ENCODE measurements at places on chromosomes 5 and 9.

GRCh38 chr5:41067714-41068568 is 3.2 kb downstream of the MROH2B start:
- DNase-seq: peak; percentile 52

DNA sequence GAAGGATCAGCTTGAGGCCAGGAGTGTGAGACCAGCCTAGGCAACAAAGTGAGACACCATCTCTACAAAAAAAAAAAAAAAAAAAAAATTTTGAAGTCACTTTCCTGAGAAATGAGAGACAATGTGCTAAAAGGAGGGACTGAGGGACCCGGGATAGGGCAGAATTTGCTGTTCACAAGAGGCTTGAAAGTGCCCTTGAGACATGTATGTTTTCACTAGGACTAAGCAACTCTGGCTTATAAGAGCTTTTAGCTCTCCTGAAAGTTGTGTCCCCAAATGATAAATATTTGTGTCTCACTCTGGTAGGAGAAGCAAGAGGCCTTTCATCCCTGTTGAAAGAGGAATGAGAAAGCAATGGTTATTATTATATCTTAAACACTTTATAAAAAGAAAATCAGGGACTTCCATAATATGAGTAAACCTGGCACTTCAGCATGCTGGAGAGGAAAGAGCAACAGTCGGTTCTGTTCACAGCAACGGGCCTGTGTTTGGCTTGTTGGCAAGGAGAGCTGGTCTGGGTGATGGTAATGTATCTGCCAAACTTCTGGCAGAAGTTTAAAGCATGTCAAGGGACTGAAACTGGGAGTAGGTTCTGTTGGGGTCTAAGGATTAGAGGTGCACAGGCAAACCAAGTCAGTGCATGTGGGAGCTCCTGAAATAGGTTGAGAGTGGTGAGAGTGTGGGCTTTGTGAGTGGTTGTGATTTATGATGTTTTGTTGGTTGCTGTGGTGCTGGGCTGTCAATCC is 32.2 kb downstream of the ENTREP1 start:
- DNase-seq: no peak

DNA sequence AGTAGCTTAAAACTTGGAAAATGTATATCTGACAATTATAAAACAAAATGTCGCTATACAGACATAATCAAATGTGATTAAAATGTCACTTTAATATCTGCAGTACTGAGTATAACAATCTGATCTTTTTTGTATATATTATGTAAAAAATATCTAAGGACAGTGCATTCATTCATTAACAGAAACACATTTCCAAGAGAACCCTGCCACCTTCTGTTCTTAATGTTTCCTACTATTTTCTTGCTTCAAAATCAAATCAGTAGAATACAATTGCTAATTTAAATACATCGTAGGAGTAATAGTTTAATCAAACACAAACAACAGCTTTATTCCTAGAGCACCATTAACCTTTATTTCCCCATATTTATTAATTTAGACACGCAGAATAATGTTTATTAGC is 142.6 kb upstream of the ST8SIA4 start:
- no peak for DNase-seq

DNA sequence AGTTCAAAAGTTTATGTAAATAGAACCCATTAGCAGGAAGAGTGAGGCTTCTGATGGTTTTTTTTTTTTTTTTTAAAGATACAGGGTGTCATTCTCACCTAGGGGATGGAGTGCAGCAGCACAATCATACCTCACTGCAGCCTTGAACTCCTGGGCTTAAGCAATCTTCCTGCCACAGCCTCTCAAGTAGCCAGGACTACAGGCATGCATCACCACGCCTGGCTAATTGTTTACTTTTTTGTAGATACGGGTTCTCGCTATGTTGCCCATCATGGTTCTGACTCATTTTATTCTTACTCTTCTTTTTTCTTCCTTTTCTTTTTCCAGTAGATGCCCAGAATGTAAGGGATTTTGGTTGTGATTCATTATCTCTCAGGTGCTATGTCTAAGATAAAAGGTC is 201.1 kb downstream of the NNT start:
- DNase-seq: no peak

GRCh38 chr9:132026932-132027585 is 52.6 kb downstream of the MED27 start:
- no peak for DNase-seq

GRCh38 chr5:143506836-143507552 is 103.5 kb upstream of the NR3C1 start:
- DNase-seq: peak; percentile 16
